ENCODE measurements at places on chromosomes 16 and 17.

- DNase-seq, result no peak
Measured at GRCh38 chr16:47721006-47721637, 260.0 kb downstream of the PHKB start.

DNA sequence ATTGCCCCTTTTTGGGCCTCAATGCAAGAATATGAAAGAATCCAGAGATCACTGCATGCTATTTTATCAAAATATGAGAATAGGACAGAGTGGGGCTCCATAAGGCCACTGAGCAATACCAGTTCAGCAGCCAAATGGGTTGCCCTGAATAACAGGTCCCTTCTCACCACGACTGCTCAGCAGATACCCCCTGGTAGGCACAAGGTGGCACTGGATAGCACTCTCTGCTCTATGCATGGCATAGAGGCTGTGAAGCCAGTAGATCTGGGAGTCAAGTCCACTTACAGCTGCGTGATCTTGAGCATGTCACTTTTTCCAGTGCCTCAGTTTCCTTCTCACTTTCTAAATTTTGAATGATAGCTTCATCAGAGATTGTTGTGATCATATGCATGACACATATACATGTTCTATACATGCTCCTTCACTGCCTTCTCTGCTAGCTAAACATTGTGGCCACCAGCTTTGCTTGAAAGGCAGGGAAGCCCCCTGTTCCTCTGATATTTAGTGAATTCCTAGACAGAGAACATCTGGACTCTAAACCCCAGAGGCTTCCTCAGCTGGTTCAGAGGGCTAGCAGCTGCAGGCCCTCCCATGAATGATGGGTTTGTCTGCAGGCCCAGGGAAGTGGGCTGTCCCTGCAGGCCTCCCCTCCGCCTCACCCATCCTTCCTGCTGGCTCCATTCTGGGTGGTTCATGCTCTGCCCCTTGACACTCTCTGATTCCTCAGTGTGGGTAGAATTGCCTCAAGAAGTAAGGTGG, 84.9 kb upstream of the ASIC2 start:
- no peak for DNase-seq

- DNase-seq, result no peak
Measured at GRCh38 chr16:12802048-12802447, 1.6 kb downstream of the CPPED1 start.

DNA sequence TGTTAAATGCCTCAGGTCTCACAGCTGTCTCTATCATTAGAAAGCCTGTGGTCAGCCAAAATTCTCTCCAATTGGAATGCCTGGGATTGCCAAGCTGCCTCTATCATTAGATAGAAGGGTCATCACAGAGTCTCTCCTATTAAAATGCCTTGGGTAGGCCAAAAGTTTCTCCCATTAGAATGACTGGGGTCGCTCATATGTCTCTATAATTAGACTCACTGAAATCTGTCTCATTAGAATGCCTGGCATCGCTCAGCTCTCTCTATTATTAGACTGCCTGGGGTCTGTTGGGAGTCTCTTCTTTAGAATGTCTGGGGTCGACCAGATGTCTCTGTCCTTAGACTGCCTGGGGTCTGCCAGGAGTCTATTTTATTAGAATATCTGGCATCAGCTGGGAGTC, 2265.1 kb downstream of the TP53TG3F start:
- no peak for DNase-seq

- no peak for DNase-seq
Measured at GRCh38 chr16:52384378-52384777, 162.6 kb downstream of the TOX3 start.

GRCh38 chr17:81166033-81166492, at the start of gene AATK:
TSS of gene AATK (minus strand) at chr17:81166221. CDS start at chr17:81165992, 229 bp downstream.
- no peak for DNase-seq

GRCh38 chr16:15682105-15682570, 32.1 kb downstream of the NDE1 start:
- DNase-seq, result peak; percentile 88

DNA sequence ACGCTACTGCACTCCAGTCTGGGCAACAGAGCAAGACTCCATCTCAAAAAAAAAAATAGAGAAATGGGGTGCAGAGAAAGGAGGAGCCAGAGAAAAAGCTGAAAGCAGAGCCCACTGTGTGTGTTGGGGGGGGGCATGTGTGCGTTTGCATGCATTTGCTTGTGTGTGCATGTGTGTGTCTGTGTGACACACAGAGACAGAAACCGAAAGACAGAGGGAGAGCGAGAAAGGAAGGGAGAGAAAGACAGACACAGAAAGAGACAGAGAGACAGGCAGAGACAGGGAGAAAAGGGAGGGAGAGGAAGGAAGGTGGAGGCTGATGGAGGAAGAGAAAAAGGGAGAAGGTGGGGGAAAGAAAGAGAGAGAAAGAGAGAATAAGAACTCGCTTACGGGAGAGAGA, 9.8 kb upstream of the CIITA start:
- DNase-seq, result no peak

DNA sequence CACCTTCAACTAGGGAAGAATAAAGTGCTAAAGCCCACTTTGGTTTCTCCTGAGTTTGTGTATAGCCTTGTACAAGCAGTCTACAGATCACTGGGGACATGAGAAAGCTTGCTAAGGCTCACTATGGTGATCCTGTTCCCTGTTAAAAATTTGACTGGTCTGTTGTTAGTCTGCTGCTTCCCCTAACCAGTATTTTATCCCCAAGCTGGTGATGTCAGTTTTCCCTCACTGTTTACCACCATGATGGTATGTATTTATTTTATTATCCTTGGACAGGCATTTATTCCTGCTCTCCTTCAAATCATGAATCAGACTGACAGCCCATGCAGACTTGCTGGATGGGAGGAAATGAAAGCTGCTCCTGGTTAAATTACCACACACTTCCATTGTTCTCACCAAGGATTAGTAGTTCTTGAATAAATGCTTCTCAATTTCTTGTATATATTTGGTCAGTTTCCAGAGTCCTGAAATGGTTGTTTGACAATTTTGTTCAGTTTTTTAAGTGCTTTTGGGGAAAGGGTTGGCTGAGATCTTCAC, 99.6 kb downstream of the CA4 start:
- DNase-seq, result peak; percentile 13

GRCh38 chr16:51753467-51754127, 602.5 kb upstream of the SALL1 start:
- no peak for DNase-seq

GRCh38 chr16:85376292-85377095, 236.6 kb upstream of the GSE1 start:
- DNase-seq, result no peak

DNA sequence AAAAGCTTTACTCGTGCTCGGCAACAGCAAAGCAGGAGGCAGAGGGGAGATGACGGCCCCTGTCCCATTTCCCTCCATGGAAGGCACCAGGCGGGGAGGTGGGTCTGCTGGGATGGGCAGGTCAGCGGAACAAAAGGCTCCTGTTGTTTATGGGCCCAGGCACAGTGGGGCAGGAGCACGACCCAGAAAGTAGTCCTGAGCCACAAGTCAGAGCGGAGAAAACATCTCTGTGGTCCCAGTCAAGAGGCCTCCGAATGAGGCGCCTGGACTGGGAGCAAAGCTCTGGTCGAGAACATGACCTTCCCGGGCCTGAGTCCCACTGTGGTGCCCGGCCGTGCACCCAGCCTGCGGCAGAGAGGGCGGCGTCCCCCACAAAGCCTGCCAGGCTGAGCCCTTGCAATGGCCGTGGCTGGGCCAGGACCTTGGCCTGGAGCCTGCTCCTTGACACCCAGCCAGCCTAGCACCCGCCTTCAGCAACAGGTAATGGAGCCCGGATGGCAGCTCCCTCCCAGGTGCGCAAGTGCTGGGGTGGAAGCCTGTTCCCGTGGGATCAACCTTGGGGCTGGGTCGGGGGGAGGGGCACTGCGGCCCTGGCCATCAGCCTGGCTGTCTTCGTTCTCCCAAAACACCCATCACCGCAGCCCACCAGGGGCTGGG, 3.6 kb downstream of the RFNG start:
- DNase-seq, result no peak

GRCh38 chr16:9447699-9448098, 356.3 kb downstream of the HAPSTR1 start:
- DNase-seq, result no peak

DNA sequence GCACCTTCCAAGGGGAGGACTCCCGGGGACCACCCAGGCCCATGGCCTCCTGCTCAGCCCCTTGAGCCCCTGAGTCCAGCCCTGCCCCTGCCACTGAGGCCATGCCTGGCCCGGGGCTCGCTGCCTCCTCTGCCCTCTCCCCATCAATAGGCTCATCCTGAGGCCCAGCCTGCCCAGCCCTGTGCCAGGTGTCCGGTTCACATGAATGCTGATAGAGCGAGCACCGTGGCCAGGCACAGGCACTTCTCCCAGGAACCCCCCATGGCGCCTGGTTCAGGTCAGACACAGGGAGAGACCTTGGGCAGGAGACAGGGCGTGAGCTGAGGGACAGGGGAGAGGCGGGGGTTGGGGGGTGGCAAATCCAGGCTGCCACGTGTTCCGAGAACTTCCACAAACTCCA, 2.8 kb upstream of the PVALEF start:
- no peak for DNase-seq

- no peak for DNase-seq
Measured at GRCh38 chr16:23185656-23186055, 3.1 kb downstream of the SCNN1G start.

All from choroid plexus epithelial cell (primary cell).